ENCODE measurements at places on chromosomes 1 and 21.

- DNase-seq = no peak
Measured at GRCh38 chr1:115343200-115343737, 5.2 kb upstream of the NGF start.

DNA sequence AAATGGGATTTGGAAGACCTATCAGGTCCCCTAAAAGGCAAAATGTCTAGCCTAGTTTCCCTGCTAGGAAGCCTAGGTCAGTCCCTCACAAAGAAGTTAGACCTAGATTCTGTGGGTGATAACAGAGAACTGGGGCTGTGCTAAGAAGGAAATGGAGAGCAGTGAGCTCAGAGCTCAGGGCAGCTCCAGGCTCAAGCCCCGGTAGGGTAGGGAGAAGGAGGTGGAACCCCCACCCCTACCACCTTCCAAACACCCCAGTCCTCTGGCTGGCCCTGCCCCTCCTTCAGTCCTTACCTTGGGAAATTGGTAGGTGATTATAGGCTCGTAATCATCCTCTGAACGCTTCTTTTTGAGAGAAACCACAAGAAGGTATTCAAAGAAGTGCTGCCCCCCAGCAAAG is 1.1 kb downstream of the DENND2D start:
- no peak for DNase-seq

DNA sequence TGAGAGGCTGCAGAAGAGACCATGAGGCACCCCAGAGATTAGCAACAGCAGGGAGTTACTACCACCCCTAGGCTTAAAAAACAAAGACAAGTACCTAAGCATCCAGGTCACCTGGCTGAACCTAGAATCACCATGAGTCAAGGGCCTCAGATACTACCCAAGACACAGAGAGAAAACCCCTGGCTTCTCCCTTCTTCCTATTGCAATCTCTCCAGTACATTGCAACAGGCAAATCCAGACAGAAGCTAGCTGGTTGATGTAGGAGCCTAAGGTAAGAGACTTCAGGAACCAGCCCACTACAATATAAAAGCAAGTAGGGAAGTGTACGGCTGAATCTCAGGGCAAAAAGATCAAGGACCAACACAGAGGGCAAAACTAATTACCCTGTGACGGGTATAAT is 367.2 kb downstream of the PLPP3 start:
- DNase-seq = no peak

- peak; percentile 56 for DNase-seq
Measured at GRCh38 chr1:156704930-156705320, 458 bp downstream of the CRABP2 start.

DNA sequence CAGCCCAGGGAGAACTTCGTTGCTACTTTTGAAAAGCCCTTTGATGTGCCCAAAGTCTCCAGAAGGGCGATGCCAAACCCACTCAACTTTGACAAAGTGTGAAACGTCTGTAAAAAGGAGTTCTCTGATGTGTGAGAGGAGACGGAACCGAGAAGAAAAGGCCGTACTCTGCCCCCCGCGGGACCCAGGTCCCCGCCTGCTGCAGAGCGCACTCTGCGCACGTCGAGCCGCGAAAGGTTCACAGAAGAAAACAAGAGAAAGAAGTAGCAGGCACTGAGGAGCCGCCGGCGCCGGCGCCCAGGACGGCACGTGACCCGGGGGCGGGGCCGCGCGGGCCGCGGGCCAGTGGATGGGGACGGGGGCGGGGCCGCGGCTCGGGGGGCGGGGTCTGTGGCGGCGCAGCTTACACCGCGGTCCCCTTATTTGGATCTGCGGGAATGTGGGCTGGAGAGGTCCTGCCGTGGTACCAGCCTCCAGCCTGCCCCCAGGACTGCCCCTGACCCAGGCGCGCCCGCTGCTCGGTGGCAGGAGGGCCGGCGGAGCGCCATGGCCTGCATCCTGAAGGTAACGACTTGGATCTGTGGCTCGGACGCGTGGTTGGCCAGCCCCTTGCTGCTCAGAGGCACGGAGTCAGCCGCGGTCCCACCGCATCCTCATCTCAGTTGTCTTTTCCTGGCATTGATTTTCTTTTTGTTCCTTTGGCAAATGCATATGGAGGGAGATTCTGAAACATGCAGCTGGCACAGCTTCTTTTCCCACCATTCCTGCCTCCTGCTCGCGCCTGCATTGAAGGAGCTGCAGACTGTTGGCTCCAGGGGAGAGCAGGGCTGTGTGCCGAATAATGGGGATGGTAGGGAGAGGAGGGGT is at the start of gene ST6GALNAC3:
ST6GALNAC3 (plus strand) TSS at position 426 of the 867 bp plus-strand sequence.
- peak; percentile 72 for DNase-seq

GRCh38 chr1:239107676-239108075 is 278.7 kb upstream of the CHRM3 start:
- DNase-seq = no peak

GRCh38 chr1:206921772-206922265 is at the start of gene FCMR:
FCMR (minus strand) TSS chr1:206921941; CDS start chr1:206921854, 87 bp downstream.
- peak; percentile 31 for DNase-seq

DNA sequence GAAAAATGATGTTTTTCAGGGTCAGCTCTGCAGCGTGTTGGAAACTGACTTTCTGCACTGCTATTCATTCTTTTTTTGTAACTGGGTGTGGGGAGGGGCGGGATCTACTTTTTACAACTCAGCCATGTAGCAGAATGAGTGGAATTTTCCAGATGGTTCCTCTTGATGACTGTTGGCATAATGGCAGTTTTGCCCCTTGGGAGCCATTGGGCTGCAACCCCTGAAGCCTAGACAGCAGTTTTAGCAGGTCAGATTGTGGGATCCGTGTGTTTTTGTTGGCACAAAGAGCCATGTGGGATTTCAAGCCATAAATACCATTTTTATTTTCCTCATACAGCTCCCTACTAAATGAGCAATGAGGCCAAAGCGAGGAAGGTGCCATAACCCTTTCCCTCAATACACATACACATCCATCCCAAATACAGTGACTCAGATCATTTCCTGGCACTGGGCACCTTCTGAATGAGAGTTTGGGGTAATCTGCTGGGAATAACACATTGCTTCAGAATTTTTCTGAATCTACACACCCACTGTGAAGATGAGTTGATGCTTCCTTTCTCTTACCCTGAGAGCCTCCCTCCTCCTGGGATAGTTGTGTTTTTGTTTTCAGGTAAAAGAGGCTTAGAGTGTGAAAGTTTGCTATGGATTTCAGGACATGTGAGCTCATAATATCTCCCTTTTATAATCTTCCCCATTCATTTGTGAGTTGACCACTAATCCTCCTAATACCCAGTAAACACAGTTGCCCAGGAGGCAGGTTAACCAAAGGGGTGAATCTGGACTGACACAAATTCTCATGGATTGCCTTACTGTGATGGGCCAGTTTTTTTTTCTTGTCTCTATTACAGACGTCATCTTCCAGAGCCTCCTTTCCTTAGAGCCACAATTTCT is 13.1 kb downstream of the S100A10 start:
- no peak for DNase-seq

Measured in activated naive CD4-positive, alpha-beta T cell treated with Interleukin-2 at 50 U/mL for 16 hours (primary cell).